Esophagus squamous epithelium (tissue), 5 donors: ENCODE measurements at places on chromosomes 1 and 21.

- peak; percentile 35 for DNase-seq
Observed at GRCh38 chr1:206507284-206508129, at the start of gene RASSF5. RASSF5 (plus strand) TSS chr1:206507531; CDS start chr1:206507603, 72 bp downstream.

- DNase-seq, result no peak
Observed at GRCh38 chr21:15212206-15212605, 147.4 kb upstream of the NRIP1 start.

- no peak for DNase-seq
Observed at GRCh38 chr1:166062421-166063070, 104.3 kb downstream of the FAM78B start.

DNA sequence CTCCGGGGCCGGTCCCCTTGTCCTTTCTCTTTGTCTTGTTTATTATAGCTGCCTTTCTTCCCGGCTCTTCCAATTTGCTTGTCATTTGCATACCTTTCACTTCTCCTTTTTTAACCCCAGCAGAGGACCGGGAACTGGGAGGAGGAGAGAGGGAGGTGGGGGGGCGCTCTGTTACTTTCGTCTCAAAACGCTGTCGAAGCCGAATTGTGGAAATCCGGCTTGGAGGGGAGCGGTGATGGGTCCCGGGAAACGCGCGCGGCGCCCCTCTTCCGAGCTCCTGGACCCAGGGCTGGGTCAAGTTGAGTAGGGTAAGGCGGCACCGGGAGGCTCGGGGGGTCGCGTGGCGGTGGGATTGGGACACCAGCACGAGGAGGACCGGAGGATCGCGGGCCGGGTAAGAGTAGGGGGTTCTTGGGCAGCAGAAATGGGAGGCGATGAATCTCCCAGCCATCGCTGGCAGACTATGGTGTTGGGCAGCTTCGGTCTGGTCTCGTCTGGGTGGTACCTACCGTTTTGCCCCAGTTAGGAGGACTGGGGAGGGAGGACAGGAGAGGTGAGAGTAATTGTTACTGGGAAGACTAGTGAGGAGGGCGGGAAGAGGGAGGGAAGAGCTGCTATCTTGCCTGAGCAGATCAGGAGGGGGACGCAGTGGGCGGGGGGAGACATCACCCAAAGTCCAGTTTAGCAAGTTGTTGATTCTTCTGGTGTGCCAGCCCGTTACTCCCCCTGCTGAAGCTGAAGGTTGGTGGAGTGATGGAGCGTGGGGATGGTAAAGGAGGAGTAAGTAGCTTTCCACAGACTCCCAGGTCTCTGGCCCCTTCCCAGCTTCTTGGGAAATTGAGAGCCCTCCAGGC is 1.5 kb downstream of the PROX1 start:
- DNase-seq, result no peak

GRCh38 chr1:215202868-215203267 is 120.3 kb downstream of the KCNK2 start:
- no peak for DNase-seq

DNA sequence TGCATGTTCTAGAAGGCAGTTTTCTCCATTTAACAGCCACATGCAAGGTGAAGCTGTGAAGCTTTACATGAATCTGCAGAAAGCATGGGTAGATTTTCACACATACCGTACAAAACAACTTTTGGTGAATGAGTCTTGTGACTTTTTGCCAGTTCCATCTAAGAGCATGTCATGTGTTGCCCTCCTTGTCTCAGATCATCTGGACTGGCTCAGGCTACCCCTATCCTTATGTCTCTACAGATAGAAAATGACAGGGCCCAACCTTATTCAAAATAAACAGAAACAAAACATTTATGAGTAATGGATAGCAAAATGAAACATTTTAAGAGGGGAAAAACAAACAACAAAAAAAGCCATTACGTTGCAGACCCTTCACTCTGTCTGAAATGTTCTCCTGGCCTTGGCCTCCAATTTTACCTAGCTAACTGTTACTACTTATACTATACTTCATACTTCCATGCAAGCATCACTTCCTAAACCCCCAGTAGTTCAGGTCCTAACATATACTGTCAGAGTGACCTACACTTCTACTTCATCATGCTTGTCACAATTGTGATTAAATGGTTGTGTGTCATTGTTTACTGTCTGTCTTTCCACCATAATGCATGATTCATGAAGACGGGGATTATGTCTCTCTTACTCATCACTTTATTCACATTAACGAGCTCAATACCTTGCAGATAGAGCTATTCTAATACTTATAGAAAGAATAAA is 39.0 kb downstream of the LRRC8C start:
- DNase-seq, result no peak

- DNase-seq, result no peak
Observed at GRCh38 chr1:230113593-230114236, 46.7 kb downstream of the GALNT2 start.

GRCh38 chr1:9376886-9377333 is 84.2 kb downstream of the SPSB1 start:
- DNase-seq, result no peak

- no peak for DNase-seq
Observed at GRCh38 chr1:33317354-33317753, 3.5 kb downstream of the A3GALT2 start.

DNA sequence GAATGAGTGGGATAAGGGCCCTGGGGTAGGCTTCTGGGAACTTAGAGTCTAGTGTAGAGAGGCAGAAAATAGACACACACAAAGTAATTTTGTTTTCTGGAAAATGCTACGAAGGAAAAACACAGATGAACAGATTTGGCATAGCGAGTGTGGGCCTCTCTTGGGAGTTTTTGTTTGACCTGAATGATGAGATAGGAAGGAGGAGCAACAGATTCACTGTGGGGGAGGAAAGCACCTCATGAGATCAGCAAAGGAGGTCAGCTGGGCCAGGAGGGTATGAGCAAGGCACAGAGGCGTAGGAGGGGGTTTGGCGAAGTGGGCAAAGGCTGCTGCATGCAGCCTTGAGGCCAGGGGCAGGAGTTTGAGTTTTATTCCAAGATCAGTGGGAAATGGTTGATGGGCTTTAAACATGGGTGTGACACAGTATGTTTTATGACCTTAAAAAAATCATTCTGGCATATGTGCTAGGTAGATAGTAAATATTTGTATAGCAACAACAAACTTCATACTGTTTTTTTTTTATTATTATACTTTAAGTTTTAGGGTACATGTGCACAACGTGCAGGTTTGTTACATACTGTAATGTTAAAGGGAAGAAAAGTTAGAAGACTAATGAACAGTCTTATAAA is 57.9 kb downstream of the FGGY start:
- DNase-seq, result no peak

DNA sequence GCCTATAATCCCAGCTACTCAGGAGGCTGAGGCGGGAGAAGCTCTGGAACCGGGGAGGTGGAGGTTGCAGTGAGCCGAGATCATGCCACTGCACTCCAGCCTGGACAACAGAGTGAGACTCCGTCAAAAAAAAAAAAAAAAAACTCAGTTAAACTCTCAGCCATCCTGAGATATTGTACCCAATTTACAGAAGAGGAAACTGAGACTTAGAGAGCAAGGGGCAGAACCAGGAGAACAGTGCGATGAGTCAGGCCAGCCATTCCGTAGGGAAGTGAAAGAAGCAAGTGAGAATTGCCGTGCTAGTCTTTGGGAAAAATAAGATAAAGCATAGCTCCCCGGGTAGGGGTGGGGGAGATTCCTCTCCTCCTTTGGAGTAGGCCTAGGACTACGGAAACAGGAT is 69.7 kb downstream of the SETD4 start:
- DNase-seq, result no peak
